ENCODE measurements at places on chromosomes 1 and 21.

DNA sequence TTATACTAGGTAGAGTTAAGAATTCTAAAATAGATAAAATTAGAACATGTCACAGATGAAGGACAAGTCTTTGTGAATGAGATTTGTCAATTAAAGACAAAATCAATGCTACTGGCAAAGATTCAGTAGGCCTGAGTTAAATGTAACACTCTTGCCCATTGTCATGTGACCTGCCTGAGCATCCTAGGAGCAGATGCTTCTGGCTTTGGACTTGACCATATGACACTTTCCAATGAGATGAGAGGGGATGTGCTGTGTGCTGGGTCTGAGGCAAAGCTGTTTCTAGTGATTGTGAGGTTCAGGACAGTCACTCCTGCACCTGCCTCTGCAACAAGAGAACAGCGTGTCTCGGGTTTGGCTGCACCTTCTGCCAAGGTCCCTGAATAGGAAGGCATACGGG lies 144.9 kb downstream of the HIVEP3 start:
- no peak for DNase-seq

GRCh38 chr1:114454539-114454938 lies 56.5 kb downstream of the TRIM33 start:
- DNase-seq: no peak

DNA sequence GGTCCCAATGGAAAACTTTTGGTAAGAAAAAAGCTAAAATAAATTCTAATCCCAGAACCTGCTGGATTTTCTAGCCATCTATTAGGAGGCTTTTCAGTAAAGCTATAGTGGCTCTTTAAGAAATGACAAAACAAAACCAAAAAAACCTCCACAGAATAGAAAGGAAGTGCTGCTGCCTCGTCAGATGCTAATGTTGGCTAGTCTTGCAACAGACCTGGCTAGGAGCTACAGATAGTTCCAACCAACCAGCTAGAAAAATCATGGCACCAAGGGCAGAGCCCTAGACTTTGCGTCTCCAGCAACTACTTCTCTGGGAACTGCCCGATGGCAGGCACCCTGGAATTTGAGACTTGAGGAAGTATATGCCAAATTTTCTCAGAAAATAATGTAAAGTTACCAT lies 7.6 kb downstream of the CD101 start:
- DNase-seq: no peak

DNA sequence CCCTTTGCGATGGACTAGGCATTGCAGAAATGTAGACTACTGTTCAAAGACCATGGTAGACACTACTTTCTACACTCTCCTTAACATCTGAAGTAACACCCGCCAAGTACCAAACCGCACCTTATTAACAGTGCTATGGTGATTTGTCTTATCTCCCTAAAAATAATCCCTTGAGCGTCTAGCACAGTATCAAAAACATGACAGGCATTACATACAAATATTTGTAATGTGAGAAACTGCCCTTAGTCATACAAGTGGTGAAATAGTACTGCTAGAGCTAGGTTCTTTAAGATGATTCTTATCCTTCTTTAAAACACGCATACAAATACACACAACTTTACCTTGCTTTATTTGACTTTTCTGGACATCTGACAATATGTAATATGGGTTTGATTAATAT lies 27.2 kb downstream of the PUM1 start:
- no peak for DNase-seq

GRCh38 chr1:216237927-216238542 lies 185.2 kb downstream of the USH2A start:
- no peak for DNase-seq

DNA sequence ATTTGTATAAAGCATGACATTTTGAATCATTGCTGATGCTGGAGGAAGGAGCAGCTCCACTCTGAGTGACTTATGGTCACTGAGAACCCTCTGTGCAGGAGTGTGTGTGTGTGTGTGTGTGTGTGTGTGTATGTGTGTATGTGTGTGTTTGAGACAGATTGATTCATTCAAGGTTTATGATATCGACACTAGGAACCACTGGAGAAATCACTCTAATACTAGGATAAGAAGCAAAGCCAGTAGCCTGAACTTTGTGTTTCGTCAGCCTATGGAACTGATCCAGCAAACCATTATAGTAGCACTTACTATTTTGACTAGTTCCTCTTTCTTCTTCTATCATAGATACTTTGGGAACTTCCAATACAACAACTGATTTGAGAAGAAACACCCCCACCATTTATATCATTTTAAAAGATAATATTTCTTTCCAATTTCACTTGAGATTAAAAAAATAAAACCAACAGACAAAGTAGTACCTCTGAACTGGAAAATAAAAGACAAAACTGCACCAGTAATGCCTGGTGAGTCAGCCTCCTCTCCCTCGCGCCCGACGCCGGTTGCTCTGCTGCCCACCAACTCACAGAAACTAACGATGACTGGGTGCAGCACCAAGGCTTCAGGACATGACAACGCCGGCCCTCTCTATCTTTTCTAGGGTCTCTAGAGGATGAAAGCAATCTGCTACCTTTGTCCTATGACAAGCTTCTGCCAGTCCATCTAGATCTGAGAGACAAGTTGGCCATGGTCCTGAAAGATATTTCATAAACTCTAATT lies 20.9 kb downstream of the SLAMF1 start:
- DNase-seq: no peak

DNA sequence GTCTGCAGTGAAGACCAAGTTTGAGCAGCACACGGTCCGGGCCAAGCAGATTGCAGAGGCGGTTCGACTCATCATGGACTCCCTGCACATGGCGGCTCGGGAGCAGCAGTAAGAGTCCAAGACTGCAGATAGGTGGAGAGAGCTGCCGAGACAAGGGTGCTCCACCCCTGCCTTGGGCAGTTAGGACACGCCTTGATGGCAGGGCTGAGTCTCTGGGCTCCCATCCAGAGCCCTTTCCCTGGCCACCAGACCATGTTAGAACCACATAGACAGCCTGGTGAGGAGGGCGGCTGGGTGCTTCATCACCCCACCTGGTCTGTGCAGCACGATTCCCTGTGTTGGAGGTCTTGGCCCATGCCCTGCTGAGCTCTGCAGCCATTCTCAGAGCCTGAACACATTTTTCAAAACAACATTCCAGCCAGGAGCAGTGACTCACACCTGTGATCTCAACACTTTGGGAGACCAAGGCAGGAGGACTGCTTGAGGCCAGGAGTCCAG lies 17.3 kb upstream of the MIIP start:
- DNase-seq: no peak

- no peak for DNase-seq
Observed at GRCh38 chr1:47023268-47024140, at the start of gene CYP4X1. Gene CYP4X1, plus strand, starts transcription at chr1:47023669. Its CDS starts 149 bp downstream, at chr1:47023818.

GRCh38 chr1:47215713-47216112 lies 16.3 kb downstream of the TAL1 start:
- DNase-seq: no peak

DNA sequence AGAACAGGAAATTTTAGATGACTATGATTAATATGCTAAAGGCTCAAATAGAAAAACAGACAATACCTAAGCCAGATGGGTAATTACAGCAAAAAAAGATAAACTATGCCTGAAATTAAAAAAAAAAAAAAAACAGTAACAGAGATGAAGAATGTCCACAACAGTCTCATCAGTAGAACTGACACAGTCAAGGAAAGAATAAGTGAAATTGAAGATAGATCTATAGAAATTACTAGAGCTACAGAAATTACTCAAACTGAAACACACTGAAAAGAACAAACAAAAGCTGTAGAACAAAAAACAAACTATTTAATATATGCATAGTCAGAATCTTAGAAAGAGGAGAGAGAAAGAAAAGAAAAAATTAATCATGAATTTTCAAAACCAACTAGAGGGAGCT lies 112.8 kb downstream of the FAF1 start:
- no peak for DNase-seq

GRCh38 chr1:86430376-86430775 lies 6.4 kb downstream of the CLCA2 start:
- DNase-seq: no peak

GRCh38 chr1:227459326-227459841 lies 104.0 kb upstream of the ZNF678 start:
- no peak for DNase-seq

- DNase-seq: no peak
Observed at GRCh38 chr1:94686882-94687281, 133.3 kb upstream of the SLC44A3 start.

DNA sequence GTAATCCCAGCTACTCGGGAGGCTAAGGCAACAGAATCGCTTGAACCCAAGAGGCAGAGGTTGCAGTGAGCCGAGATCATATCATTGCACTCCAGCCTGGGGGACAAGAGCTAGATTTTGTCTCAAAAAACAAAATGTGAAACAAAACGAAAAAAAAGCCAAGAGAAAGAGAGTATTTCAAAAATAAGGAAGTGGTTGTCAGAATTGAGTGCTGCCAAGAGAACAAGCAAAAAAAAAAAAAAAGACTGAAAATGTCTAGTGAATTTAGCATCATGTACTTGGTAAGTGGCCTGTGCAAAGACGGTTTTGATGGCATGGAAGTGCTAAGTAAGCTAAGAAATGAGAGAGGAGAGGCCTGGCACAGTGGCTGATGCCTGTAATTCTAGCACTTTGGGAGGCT lies 14.3 kb downstream of the KPNA6 start:
- DNase-seq: no peak

GRCh38 chr1:223760833-223761232 lies 48.5 kb downstream of the CAPN2 start:
- DNase-seq: peak; percentile 9

GRCh38 chr1:16243936-16244649 lies 7.1 kb upstream of the CPLANE2 start:
- DNase-seq: peak; percentile 43

DNA sequence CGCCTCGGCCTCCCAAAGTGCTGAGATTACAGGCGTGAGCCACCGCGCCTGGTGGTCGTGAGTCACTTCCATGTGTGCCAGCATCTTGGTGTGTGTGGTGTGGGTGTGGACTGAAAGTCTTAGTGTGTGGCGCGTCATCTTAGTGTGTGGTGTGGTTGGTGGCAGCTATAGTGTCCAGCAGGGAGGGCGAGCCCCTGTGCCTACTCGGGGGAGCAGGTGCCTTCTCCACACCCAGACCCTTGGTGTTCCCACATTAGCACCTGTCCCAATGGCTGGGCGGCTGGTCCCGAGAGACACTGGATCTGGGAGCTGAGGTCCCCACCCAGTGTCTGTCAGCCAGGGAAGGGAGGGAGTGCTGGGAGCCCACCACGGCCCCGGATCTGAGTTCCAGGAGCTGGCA lies 2.8 kb downstream of the SCNN1D start:
- DNase-seq: no peak

- DNase-seq: no peak
Observed at GRCh38 chr1:211632808-211633523, 42.5 kb downstream of the NEK2 start.

DNA sequence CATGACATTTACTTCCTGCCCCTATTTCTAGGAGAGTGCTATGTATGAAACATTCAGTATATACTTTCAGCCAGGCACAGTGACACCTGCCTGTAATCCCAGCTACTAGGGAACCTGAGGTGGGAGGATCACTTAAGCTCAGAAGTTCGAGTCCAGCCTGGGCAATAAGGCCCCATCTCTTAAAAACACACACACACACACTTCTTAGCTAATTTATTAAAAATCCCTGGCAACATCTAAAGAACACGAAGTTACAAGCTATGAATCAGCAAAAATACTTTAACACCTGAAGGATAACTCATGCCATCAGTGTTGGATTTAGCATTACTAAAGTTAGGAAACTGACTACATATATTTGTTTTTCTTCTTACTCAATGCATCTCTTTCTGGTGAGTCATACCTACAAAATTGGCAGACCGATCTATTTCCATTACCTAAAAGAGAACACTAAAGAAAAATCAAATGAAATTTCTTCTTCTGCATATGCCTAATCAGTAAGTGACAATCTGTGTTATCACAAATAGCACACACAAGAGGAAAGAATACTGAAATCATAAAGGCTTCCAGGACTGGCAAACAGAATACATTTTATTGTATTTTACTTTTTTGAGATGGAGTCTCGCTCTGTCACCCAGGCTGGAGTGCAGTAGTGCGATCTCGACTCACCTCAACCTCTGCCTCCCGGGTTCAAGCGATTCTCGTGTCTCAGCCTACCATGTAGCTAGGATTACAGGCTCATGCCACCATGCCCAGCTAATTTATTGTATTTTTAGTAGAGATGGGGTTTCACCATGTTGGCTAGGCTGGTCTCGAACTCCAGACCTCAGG lies 41.4 kb downstream of the RNF115 start:
- DNase-seq: no peak

GRCh38 chr1:165497069-165498013 lies 46.5 kb upstream of the LRRC52 start:
- no peak for DNase-seq

GRCh38 chr1:48943393-48943792 lies 166.7 kb upstream of the BEND5 start:
- no peak for DNase-seq

- no peak for DNase-seq
Observed at GRCh38 chr1:76110666-76111065, 36.1 kb downstream of the ST6GALNAC3 start.

- no peak for DNase-seq
Observed at GRCh38 chr1:163826500-163826899, 504.7 kb downstream of the NUF2 start.

- no peak for DNase-seq
Observed at GRCh38 chr1:161930064-161930463, 93.6 kb downstream of the OLFML2B start.

DNA sequence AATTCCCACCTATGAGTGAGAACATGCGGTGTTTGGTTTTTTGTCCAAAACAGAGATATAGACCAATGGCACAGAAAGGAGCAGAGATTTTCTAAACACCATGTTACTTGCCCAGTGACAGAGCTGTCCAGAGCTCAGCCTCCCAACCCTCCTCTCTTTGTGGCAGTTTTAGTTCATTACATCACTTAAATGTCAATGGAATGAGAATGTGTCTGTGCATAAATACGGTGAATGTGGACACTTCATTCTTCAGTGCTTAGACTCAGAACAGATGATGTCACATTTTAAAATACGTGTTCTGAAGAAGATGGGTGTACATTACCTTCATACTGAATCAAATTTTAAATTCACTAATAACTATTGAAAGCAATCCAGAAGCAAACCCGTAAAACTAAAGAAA lies 374.9 kb downstream of the DSCAM start:
- DNase-seq: no peak

DNA sequence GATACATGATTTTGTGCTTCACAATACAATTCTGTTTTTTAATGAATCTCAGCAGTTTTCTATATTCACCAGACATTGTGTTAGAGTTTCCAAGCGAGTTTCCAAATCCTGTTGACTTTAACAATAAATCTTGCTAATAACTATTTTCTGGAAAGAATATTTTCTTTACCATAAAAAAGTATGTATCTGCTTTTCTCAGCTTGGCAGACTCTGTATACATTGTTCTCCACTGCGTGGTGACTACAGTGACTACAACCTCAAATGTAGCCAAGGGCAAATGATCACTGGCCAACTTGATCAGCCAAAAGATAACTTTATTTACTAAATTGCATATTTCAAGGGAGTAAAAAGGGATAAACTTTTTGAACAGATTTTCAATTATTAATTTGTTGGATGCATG lies 325.9 kb upstream of the ADAMTS5 start:
- DNase-seq: no peak
